ENCODE measurements at places on chromosomes 1 and 21.

DNA sequence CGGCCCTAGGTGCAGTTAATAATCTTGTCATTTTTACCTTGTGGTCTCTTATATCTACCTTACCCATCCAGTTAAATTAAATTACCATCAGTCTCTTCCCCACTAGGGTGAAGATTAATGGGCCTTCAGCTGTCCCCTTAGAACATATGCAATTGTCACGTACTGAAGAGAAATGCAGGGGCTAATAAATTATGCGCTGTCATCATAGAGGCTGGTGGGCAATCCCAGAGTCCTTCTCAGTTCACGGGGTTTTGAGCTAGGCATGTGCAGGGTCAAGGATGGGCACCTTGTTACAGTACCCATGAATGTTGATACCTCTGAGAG is 35.8 kb downstream of the HLX start:
- DNase-seq, result no peak

GRCh38 chr1:88463401-88463985 is 220.6 kb upstream of the PKN2 start:
- peak; percentile 20 for DNase-seq

- DNase-seq, result no peak
Observed at GRCh38 chr1:5370311-5370710, 621.9 kb downstream of the NPHP4 start.

GRCh38 chr1:184743062-184743756 is 11.4 kb downstream of the EDEM3 start:
- DNase-seq, result no peak

DNA sequence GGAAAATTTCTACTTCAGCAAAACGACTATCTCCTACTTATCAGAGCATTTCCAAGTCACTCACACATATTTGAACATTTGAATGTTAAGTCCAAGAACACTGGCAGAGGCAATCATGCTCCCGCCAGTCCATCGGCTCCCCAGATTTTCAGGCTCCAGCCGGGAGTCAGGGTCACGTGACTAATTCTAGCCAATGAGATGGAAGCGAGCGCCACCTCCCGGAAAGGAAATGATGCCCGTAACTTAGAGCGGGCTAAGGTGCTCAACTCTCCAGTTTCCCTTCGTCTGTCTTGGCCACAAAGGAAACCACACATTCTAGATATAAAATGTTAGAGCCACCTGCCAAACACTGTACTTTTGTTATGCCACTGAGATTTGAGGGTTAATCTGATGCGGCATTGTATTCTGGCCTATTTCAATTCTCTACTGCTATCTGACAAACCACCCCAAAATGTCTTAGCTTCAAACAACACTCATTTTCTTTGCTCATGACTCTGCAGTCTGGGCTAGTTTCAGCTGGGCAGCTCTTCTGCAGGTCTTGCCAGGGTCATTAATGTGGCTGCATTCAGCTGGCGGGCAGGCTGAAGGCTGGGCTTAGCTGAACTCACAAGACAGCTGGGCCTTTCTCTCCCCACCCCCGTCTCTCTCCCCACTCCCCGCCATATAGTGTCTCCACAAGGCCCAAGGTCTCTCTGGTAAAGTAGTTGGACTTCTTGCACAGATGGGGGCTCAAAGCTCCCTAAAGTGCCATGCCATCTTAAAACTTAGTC is 16.5 kb upstream of the LHX4 start:
- no peak for DNase-seq

DNA sequence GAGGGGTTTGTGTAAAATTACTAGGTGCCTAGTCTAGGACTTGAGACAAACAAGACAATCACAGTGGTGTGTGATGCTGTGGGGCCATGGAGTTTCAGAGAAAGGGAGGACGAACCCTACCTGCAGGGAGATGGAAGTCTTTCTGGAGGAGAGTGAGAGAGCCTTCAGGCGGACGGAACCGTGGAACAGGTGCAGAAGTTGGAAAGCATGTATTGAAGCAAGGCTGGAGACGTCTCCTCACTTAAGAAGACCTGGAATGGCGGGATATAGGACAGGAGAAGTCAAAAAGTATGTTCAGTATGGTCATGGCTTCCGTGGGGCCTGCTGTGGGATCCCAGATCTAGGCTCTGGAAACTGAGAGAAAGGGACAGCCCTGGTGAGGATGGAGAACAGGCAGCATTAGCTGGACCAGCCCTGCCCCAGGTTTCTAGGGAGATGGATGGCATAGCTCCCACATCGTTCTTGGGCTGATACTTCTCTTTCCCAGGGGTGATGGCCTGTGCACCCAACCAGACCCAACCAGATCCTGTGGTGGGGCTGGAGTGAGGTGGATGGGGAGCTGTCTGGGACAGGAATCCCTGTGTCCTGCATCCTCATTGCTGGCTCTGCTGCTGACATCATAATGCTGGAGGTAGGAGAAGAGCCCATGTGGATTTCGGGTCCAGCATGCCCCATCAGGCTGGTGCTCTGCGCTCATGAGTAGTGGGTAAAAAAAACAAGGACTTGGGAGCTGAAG is 15.0 kb upstream of the LRP8 start:
- no peak for DNase-seq

GRCh38 chr1:83125456-83125855 is 873.5 kb downstream of the TTLL7 start:
- no peak for DNase-seq

DNA sequence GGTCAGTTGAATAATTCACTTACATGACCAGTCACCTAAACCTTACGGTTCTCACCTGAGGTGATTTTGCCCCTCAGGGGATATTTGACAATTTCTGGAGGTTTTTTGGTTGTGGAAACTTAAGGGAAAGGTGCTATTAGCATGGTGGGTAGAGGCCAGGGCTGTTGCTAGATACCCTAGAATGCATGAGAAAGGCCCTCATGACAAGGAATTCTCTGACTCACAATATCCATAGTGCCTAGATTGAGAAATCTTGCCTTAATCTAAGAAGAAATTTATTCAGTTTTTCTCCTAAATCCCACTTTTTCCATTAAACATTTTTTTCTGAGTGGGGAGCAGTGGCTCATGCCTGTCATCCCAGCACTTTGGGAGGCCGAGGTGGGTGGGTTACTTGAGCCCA is 119.7 kb downstream of the TGFB2 start:
- DNase-seq, result no peak

DNA sequence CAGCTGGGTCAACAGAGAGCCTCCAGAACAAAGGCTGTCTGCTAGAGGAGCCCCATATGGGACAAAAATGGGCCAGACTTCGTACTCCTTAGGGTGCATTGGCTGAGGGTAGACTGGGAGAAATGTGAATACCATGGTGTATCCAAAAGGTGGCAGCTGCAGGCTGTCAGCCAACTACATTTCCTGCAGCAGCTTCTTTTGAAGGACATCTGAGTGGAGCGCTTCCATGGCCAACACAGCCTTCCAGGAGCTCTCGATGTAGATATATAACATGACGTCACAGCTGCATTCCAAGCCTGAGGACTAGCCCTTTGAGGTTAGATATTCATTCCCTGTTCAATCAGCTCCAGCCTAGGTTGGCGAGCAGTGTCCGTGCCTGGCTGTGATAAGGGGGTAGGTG is 107.7 kb downstream of the MAB21L3 start:
- DNase-seq, result no peak

DNA sequence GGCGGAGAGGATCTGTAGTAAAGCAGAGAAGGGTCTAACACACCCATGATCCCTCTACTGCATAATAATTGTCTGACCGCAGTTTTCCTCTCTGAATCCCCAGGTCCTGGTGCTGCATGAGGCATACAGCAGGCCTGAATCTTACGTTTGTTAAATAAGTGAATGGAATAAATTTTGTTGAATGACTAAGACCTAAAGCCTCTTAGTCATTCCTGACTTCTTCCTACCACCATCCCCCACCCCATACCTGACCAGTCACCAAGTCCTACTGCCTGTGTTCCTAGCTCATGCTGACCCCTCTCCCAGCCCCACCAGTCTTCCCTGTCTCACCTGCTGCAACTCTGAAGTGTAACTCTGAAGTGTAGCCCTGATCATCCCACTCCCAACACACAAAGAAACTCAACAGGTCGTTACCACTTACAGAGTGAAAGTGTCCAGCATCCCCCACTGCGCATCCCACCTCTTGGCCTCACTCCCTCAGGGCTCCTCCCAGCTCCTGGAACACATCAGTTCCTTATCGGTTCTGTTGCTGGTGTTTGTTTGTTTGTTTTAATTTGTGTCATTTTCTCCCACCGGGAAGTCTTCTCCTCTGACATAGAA is 9.7 kb downstream of the GJA5 start:
- no peak for DNase-seq

Data from hindlimb muscle (tissue), 1 donor.